ENCODE measurements at places on chromosomes 4 and X. TPM values are rescaled to one million over a fixed set of nuclear protein-coding genes. Genes with fewer than 3 reads are reported as not detected.
A peak's percentile ranks its signal among the peaks of the same experiment; 100 is the strongest.

GRCh38 chr4:176769514-176769913 is 23.2 kb downstream of the VEGFC start:
- DNase-seq: peak; percentile 80

DNA sequence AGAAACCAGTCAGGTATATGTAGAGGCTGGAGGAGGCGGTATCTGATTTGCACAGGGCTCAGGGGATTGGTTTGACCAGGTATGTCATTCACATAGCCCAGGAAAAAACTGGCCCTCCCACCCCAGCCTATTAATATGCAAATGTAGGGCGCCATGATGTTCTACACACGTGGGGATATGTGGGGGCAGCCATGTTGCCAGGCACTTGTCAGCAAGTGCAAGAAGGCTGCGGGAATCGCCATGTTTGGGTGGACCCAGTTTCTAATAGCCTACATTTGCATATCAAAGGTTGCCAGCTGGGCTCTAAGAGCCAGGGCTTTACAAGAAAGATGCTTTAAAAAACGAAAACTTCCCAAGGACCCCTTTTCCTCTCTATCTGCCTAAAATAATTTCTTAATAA is 335.1 kb downstream of the SMARCA1 start:
- DNase-seq: no peak

GRCh38 chr4:48018112-48018511 is 1.5 kb downstream of the NIPAL1 start:
- DNase-seq: no peak

DNA sequence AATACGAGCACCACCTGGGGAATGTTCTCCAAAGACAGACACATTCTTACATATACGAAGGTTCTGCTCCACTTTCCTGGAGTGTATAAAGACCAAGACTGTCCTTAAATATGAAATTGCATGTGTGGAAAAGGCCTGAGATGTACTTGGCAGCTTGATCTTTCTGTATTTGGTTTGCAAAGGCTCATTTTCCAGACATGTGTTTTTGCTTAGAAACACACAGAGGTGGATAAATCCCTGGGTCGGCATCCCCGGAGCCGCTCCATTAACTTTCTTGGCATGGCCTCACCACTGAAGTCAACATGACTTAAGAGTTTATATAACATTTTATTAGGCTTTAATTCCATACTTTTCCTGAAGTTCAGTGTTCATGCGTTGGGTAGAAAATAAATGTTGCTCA is 239.4 kb downstream of the LDB2 start:
- DNase-seq: peak; percentile 1

DNA sequence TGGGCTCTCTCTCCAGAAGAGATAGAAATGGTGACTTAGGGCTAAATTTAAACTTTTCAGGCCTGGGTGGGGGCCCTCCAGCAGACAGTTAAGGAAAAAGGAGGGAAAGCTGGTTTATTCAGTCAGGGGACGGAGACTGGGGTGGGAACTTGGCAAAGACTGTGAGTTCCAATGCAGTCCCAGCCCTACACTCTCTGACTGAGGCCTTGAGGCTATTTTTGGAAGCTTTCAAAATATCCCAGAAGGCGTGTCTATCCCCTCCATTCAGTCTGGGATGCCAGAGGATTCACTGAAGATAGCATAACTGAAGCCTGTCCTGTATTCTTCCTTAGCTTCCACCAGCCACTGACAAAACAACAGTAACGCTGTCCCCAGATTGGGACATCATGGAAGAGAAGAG is 32.1 kb upstream of the MSN start:
- no peak for DNase-seq

DNA sequence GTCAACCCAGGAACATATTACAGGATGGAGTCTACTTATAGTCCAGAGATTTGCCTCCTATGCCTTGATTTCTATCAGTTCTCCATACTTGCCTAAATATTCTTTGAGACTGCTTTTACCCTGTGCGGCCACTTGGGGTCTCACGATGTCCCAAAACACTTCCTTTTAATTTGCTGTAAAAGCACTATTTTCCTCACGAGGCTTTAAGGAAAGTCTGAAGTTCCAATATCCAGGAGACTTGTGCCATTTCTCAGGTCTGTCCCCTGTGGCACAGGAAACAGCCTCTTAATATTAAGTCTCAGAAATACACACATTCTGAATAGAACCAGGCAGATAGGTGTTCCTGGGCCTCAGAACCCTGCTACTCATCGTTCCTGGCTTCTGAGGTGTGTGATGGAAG is 142.9 kb downstream of the TMEM164 start:
- DNase-seq: no peak

DNA sequence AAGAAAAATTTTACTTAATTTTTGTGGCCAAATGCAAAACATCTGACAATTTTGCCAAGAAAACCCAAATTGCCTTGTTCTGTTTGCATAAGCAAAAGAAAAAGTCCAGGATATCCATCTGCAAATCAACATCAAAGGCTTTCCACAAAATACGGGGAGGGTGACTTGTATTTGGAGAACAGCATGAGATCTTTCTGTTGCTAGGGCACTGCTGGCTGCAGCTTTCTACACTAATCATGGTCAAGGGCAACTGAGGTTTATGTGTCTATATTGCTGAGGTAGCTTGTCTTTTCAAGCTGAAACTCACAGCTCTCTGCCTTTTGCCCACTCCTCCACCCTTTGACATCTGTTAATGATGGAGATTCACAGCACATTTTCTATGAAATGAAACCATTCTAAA is 389.1 kb downstream of the NKX6-1 start:
- no peak for DNase-seq

- no peak for DNase-seq
These were observed 75.4 kb downstream of the LIMCH1 start for GRCh38 chr4:41613386-41613785.

DNA sequence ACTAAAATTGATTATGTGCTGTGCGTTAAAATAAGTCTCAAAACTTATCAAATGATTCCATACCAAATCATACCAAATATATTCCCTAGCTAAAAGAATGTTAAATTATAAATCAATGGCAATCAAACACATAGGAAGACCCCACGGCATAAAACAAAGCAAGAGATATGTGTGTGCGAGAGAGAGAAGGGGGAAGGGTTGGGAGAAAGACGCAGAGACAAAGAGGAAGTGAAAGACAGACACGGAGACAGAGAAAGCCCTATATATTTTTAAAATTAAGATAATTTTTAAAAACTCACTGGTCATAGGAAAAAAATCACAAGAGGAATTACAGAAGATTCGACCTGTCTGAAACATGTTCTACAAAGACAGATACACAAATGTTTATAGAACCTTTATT is 371.4 kb downstream of the NLGN4X start:
- DNase-seq: no peak

GRCh38 chr4:158991534-158992155 is 111.2 kb upstream of the RAPGEF2 start:
- DNase-seq: no peak

DNA sequence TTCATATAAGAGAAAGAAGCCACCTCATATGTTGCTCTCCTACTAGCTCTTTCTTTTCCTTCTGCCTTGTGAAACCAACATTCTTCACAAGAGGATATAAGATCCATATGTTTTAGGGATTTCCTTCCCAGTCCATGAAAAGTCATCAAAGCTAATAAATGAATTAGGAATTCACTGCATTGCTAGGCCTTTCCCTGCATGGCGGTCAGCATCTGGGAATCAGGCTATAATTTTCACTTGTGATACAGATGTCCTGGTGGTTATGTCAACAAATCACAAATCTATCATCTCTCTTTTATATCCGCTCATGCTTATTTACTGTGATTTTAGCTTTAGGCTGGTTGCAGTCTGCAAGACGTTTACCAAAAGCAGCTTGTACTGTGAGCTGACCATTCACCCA is 510.0 kb downstream of the NLGN4X start:
- no peak for DNase-seq

- no peak for DNase-seq
These were observed 8.0 kb downstream of the IBSP start for GRCh38 chr4:87807402-87807801.

- no peak for DNase-seq
These were observed 46.7 kb upstream of the BTC start for GRCh38 chr4:74840936-74841509.

GRCh38 chr4:154961263-154961662 is 180.2 kb downstream of the RBM46 start:
- no peak for DNase-seq

DNA sequence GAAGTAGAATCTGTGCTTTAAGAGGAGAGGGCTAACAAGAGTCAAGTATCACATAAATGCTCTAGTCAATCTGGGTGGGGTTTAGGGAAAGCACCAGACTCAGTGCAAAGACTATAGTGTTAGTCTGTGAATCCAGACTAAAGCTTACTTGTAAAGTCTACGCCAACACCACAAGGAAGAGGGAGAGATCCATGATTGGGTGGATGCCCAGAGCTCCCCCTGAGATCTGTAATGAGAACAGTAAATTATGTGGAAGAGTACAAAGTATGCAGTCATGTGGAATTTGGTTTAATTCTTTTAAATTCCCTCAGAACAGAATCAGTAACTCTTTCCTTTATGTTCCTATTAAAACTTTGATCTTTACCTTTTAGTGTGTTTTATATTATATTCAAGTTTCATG is 354.7 kb upstream of the SPANXN4 start:
- no peak for DNase-seq

DNA sequence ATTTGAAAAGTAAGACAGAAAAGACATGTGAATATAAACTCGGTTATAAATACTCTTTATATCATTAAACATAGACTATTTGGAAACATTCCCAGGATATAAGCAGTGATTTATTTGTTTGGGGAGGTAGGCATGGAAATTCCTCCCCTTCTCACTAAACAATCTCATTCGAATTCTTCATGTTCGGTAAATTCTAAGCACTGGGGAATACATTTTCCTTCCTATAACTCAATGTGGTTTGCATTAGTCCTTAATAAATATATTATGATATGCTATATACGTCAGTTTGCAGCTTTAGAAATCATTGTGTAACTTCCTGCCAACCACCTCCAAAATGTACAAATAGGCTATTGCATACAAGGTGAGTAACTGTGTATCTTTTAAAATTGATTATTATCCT is 99.6 kb downstream of the UGT8 start:
- DNase-seq: no peak

DNA sequence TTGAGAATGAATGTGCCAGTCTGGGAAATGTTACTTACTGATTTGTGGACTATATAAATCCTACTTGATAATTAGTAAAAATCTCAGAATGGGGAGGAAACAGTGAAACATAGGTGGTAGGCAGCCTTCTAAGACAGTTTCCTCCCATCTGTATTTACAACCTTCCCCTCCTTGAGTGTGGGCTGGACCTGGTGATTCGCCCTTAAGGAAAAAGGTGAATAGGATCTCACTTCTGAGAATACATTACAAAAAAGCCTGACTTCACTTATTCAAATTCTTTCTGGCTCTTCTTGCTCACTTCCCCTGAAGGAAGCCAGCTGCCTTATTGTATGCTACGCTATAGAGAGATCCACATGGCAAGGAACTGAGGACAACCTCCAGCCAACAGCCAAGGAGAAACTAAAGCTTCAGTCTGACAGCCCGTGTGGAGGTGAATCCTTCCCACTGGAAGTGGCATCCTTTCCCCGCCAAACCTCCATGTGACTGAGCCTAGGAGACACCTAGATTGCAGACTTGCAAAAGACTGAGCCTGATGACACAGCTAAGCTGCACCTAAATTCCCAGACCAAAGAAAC is 585.0 kb downstream of the STPG2 start:
- DNase-seq: no peak

DNA sequence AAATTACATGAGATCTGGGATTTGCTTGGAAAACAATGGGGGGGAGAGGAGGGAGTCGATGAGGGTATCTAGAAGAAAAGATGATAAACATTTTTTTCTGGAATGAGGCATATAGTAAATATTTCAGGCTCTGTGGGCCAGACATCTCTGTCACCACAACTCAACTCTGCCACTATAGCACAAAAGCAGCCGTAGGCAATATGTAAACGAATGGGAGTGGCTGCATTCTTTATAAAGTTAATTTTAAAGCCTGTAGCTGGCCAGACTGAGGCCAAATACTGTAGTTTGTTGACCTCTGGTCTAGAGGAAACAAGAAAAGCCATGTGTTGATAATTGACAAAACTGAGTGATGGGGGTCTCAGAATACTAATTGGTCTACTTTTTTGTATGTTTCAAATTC is 14.1 kb upstream of the TCEANC start:
- DNase-seq: no peak

GRCh38 chr4:139134403-139134802 is 42.6 kb downstream of the ELF2 start:
- DNase-seq: no peak

DNA sequence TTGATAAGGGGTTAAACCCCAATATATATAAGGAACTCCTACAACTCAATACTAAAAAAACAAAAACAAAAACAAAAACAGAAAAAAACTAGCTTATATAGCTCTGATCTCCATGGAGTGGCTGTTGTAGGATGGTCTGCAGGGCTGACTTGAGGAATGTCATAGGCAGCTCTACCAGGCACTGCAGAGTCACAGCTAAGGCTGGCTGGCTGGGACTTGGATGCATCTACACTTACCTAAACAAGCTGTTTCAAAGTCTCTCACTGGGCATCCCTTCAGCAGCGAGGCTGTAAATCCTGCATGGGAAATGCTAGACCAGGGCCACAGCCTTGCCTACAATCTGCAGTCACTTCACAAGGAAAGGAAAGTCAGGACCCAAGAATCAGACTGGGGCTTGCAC is 61.3 kb downstream of the HOPX start:
- no peak for DNase-seq

DNA sequence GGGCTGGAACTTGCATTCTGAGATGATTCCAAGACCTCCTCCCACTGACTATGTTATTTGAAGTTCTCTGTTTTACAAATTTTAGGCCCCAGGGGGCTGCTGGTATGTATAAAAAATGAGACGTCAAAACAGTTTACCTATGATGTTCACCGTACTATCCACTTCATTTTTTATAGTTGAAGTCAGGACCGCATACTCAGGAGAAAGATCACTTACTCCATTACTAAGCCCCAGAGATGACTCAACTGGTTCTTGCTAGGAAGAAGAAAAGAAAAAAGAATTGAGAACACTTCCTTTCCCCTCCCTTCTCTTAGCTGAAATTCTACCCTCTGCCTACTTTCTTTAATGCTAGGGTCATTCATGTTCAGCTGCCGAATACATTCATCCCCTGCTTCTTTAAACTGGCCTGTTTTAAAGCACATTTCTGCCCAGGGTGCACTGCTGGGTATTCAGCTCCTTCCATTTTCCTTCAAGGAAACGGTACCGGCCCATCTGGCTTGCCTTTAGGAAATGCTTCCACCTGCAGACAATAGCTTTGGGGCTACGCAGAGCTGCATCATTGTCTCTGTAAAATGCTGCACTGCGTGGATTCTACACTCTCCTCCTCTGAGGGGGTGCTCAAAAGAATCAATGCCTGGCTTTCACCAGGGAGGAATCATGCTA is 66.2 kb downstream of the IRF2 start:
- DNase-seq: peak; percentile 47

The MAGEE1 gene
- total RNA-seq: 2.3 TPM

The KCTD8 gene
- 4.8 TPM for total RNA-seq

The REPS2 gene
- 1.3 TPM for total RNA-seq

The SAT1 gene
- 1,207 TPM for total RNA-seq

The PDLIM3 gene
- total RNA-seq: 11.0 TPM

The UVSSA gene
- total RNA-seq: 13.0 TPM

The ADRA2C gene
- 2.8 TPM for total RNA-seq

The CLNK gene
- total RNA-seq: not detected

The BEX5 gene
- total RNA-seq: 7.2 TPM

Measured in kidney epithelial cell (primary cell).